ENCODE measurements at places on chromosomes 12 and 14. TPM values are rescaled to one million over a fixed set of nuclear protein-coding genes. Genes with fewer than 3 reads are reported as not detected.

The KRT6C gene
- total RNA-seq: not detected

GRCh38 chr12:115767916-115768315, 509.6 kb downstream of the MED13L start:
- DNase-seq: no peak

The C14orf180 gene
- total RNA-seq: 71.1 TPM

GRCh38 chr14:96139879-96140278, 64.8 kb upstream of the BDKRB2 start:
- DNase-seq: no peak

- no peak for DNase-seq
Measured at GRCh38 chr12:49821373-49822287, 6.6 kb downstream of the NCKAP5L start.

The LRCOL1 gene
- not detected for total RNA-seq

The RTN1 gene
- total RNA-seq: 0.90 TPM

All from heart left ventricle (tissue), 16 donors.